ENCODE measurements at places on chromosomes 11 and 22.

- DNase-seq, result no peak
Observed at GRCh38 chr22:19844377-19845053, 10.2 kb downstream of the GNB1L start.

GRCh38 chr11:65221026-65221425 lies 39.3 kb downstream of the CAPN1 start:
- DNase-seq, result no peak

GRCh38 chr22:23215294-23216241 lies 35.3 kb downstream of the BCR start:
- no peak for DNase-seq

GRCh38 chr11:84289381-84289906 lies 1003.3 kb upstream of the CCDC90B start:
- no peak for DNase-seq

GRCh38 chr11:123654566-123655081 lies at the start of gene SCN3B:
Gene SCN3B, minus strand, starts transcription at chr11:123654624. Its CDS starts 823 bp downstream, at chr11:123653801.
- DNase-seq, result no peak

DNA sequence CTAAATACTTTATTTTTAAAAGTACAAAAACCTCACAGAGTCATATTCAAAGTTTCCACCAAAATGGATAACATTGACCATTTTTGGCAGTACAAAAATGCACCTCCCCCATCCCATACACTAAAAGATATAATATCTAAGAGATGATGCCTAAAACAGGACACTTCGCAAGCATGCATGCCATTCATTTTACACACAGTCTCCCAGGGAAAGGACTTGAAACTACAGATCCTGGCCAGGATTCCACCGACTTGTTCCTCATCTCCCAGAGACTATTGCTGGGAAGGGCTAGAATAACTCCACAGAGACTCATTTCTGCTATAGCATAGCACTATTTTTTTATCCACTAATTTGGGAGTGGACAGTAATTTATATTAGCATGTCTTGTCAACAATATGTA lies 81.7 kb downstream of the MTNR1B start:
- DNase-seq, result no peak

DNA sequence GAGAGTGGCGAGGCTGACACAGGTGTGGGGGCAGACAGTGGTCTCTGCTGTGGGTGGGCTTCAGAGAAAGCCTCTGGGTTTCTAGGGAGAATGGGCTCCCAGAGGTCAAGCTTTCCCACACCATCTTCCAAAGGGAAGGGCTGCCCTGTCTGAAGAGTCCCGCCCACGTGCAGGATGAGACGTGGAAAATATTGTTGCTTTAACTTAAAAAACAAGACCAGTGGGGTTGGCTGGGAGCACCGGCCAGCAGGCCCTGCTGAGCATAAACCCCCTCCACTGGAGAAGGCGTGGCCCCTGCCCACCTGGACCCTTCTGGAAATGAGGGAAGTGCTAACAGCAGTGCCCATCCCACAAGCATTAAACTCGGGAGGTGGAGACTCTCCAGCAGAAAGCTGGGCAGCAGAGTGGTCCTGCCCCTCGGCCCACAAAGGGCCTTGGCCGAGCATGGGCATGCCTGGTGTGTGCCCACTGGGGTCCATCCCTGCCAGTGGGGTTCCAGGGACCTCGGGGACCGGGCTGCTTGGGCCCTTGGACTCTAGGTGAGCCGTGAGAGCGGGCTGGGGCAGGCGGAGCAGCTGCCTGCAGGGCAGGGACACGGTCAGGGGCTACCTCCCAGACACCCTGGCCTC lies 15.4 kb downstream of the SELENOO start:
- no peak for DNase-seq

GRCh38 chr11:117641008-117641915 lies 155.8 kb downstream of the DSCAML1 start:
- DNase-seq, result no peak

DNA sequence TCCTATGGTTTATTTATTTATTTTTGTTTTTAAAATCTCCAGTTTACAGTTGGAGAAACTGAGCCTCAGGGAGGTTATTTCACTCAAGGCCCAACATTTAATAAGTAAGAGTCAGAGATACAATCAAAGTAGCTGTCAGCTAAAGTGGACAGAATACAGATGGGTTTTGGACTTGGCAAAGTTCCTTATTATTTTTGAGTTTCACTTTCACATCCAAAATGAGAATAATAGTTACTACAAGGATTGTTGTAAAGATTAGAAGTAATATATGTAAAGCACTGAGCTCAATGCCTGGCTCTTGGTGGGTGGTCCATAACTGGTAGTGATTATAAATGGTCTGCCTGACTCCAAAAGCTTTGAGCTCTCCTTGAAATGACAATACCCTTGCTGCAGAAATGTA lies 87.5 kb upstream of the SESN3 start:
- DNase-seq, result no peak

GRCh38 chr11:66026017-66026529 lies at the start of gene CATSPER1:
Gene CATSPER1, minus strand, starts transcription at chr11:66026479. Its CDS starts 100 bp downstream, at chr11:66026379.
- no peak for DNase-seq

DNA sequence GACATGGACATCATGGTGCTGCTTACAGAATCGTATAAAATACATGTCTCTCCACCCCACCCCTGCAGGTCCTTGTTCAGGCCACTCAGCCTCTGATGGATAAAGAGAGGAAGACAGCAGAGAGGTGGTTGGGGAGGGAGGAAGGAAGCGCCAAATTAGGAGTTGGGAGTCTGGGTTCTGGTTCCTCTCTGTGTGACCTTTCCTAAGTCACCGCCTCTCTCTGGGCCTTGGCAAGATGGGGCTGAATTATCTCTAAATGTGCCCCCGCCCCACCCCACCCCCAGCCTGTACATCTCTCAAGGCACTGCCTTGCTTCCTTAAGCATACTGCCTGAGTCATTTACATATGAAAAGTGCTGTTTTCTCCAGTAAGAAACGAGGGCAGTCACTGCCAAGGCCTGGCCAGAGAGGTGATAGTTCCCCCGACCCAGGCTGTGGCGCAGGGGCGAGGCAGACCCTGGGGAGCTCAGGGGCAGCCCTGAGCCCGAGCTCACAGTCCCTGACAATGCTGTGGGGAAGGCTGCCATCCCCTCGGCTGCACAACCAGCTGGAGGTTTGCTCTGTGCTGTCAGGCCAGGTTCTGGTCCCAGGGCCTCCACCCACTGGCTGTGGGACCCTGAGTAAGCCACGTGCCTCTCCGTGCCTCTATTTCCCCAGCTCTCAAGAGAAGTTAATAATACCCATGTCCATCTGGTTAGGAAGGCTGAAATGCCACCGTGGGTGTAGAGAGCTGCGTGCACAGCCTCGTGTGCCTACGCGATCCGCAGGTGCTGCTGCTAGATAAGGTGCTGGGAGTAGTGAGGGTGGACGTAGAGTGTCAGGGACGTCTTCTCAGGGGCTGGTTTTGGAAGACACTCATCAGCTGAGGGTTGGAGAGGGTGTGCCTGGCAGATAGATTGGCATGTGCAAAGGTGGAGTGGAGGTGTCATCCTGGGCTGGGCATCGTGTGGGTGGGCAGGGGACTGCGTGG lies 55.3 kb downstream of the CACNA1I start:
- DNase-seq, result no peak

- no peak for DNase-seq
Observed at GRCh38 chr11:57049749-57050148, 61.0 kb downstream of the OR5AK2 start.

- no peak for DNase-seq
Observed at GRCh38 chr11:69752890-69753289, 22.3 kb downstream of the FGF4 start.

- DNase-seq, result no peak
Observed at GRCh38 chr22:45977003-45977411, at the start of gene WNT7B. Gene WNT7B, minus strand, starts transcription at chr22:45977162. Its CDS starts 408 bp downstream, at chr22:45976754.

- DNase-seq, result no peak
Observed at GRCh38 chr22:44224166-44224565, 43.4 kb downstream of the PARVG start.

GRCh38 chr11:114256967-114257286 lies 39.3 kb upstream of the NNMT start:
- no peak for DNase-seq

All from activated naive CD8-positive, alpha-beta T cell treated with anti-CD3 and anti-CD28 coated beads, Interleukin-2, amount 50 U/mL, for 16 hours (primary cell).